NCI-H510A (cell line): ENCODE measurements at places on chromosomes 3 and 15.

DNA sequence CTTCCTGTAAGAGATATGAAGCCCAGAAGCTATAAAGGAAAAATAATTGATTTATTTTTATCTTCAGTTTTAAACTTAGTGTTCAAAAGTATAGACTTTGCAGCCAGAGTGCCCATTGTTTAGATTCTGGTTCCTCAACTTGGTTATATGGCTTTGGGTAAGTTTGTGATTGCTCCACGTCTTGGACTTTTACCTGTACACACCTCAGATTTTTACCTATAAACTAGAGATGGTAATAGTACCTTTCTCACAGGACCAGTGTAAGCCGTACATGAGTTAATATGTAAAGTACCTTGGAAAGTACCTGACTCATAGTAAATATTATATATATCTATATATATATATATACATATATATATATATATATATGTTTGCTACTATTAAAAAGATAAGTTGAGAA, 283.8 kb downstream of the RAP2B start:
- no peak for DNase-seq

DNA sequence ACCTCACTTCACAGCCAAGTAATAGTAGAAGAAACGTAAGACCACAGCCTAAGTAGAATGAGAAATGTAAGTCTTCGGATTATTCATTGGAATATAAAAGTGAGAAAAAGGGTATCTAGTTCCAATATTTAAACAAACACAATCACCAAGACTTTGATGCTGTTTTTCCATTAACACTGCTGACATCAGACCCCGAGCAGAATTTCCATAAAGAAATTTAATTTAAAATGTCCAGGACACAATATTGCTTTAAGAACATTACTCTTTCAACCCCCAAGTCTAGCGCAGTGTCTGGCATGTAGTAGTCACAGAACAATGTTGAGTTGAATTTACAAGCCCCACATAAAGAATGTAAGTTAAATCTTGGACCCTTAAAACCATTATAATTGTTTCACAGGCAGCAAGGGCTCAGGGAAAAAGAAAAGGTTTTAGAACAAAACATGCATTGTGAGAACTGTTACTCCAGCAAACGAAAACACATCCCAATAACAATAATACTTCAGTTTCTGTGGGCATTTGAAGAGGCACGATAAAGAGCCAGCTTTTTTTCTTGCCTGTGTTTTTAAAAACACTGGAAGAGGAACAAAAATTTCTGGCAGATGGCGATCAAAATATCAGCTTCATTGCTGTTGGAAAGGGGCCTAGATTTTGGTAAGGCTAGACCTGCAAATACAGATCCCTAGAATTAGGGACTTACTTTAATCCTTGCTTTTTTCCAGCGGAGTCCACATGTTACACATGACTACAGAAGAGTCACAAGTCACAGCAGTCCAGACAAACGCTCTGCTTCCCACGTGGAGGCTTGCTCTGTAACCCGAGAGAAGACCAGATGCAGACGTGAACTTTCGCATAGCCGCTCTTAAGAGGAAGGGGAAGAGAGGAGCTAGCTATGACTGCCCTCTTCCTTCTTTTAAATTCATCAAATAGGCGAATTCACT, 77.9 kb upstream of the IGSF10 start:
- peak; percentile 13 for DNase-seq

DNA sequence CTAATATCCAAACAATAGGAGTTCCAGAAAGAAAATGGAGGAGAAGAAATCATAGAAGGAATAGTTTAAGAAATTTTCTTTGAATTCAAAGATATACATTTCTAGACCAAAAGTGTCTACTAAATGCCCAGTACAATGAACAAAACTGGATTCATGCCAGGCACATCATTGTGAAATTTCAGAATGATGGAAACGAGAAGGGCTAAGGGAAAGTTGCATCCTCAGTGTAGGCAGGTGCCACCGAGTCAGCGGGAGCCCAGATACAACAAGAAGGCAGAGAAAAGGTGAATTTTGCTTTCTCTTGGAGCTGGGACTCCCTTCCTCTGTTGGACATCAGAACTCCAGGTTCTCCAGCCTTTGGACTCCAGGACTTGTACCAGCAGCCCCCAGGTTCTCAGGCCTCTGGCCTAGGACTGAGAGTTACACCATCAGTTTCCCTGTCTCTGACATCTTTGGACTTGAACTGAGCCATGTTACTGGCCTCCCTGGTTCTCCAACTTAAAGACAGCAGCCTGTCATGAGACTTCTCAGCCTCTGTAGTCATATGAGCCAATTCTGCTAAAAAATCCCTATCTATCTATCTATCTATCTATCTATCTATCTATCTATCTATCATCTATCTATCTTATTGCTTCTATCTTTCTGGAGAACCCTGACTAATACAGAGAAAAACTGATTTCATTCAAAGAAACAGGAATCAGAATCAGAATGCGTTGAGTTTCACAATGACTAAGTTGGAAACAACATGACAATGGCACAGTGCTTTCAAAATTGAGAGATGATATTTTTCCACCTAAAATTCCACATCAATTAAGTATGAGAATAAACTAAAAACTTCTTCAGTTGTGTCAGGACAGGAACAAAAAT, 207.7 kb downstream of the FAM43A start:
- DNase-seq, result no peak

GRCh38 chr3:100538339-100538706, 45.9 kb downstream of the TMEM45A start:
- DNase-seq, result no peak

GRCh38 chr15:92149029-92149428, 244.7 kb upstream of the ST8SIA2 start:
- no peak for DNase-seq

GRCh38 chr3:13093687-13094086, 20.5 kb upstream of the IQSEC1 start:
- DNase-seq, result no peak

- DNase-seq, result no peak
Observed at GRCh38 chr3:73484656-73485248, 140.0 kb downstream of the PDZRN3 start.

DNA sequence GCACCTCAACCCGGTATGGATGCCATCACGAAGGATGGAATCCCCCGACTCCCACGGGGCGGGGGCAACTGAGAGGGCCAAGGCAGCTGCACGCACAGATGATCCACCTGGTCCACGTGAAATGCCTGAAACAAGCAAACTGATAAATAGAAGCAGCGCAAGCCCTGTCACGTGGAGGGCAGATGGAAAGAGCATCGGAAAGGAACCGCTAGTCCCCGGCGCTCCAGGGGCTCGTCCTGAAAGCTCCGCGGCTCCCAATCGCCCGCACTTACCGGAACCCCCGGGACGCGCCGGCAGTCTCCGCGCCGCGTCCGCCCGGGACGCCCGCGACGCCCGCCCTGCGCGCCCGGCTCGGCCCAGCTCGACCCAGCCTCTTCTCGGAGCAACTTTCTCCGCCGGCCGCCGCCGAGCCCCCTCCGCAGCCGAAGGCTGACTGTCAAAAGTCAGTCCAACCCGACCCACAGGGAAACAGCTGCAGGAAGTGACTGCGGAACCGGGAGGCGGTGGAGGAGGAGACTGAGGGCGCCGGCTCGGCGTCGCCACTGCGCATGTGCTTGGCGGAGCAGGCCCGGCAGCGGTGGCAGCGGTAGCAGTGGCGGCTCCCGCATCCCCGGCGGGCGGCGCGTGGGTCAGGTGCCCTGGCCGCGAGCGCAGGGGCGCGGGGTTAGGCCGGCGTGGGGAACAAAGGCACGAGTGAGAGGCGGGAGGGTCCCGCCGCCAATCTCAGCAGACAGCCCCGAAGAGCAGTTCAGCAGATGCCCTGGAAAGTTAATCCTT, at the start of gene ZMAT3:
Gene ZMAT3 (minus strand): TSS at position 487 of the 777 bp plus-strand sequence. CDS start 4,057 bp downstream, outside the sequence.
- DNase-seq, result peak; percentile 32

DNA sequence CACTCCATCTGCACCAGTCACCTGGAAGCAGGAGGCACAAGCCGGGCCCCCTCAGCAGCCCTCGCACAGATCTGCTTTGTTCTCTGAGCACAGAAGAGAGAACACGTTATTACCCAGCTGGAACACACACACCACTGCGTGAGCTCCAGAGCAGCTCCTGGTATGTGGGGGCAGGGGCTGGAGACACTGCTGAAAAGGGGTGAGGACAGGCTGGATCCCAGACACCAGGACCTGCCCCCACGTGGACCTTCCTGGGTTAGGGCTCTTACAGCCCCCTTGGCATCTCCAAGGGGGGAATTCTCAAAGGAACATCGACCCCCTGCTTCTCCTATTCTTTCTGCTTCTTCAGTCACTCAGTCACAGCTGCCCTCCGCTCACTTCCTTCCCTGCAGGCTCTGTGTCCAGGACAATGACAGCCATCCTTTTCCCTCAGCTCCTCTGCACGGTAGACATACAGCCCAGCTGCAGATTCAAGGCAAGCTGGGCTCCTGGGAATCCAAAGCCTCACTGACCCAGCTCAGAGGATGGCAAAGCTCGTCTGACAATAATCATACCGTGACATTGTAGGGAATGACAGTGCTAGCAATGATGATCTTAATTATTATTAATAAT, 33.7 kb downstream of the PRR20G start:
- no peak for DNase-seq

DNA sequence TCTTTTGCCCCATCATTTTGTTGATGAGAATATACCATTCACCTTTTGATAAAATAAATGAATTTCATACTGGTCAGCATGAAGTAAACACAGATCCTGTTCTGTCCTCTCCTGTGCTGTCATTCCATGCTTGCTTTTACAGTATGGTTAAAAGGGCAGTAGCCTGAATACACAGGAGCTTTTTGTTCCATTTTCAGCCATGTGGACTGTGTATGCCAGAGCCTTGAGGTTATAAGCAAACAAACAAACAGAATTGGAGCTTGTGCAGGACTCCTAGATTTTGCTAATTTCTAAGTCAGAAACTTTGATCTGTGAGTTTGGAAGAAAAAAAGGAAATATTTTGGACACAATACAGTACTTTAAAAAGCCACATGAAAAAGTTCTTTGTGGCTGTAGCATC, 91.9 kb downstream of the LRRC28 start:
- DNase-seq, result no peak

- DNase-seq, result no peak
Observed at GRCh38 chr15:95168951-95169431, 937.6 kb downstream of the MCTP2 start.
